ENCODE measurements at places on chromosomes 4 and X. TPM values are rescaled to one million over a fixed set of nuclear protein-coding genes. Genes with fewer than 3 reads are reported as not detected.

DNA sequence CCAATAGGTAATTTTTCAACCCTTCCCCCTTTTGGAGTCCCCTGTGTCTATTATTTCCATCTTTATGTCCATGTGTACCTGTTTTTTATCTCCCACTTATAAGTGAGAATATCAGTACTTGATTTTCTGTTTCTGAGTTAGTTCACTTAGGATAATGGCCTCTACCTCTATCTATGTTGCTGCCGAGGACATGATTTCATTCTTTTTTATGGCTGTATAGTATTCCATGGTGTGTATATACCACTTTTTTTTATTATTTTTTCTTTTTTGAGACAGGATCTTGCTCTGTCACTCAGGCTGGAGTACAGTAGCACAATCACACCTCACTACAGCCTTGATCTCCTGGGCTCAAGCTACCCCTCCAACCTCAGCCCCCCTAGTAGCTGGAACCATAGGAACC lies 47.6 kb downstream of the FUNDC1 start:
- DNase-seq, result no peak

GRCh38 chr4:75708218-75708691 lies 16.1 kb upstream of the USO1 start:
- DNase-seq, result peak; percentile 23

- no peak for DNase-seq
Measured at GRCh38 chrX:114582698-114583395, 1.0 kb upstream of the HTR2C start.

- no peak for DNase-seq
Measured at GRCh38 chr4:168677879-168678278, 181.0 kb downstream of the PALLD start.

The RASL11B gene
- polyA plus RNA-seq, result not detected

The C4orf51 gene
- polyA plus RNA-seq, result not detected

The SERTM2 gene
- polyA plus RNA-seq, result not detected

The RBM46 gene
- not detected for polyA plus RNA-seq

The GPC3 gene
- not detected for polyA plus RNA-seq
